ENCODE measurements at places on chromosomes 2 and 18.

GRCh38 chr2:26399771-26400376 is 1.8 kb upstream of the DRC1 start:
- no peak for DNase-seq

- no peak for DNase-seq
Observed at GRCh38 chr2:66843847-66844246, 408.9 kb downstream of the MEIS1 start.

DNA sequence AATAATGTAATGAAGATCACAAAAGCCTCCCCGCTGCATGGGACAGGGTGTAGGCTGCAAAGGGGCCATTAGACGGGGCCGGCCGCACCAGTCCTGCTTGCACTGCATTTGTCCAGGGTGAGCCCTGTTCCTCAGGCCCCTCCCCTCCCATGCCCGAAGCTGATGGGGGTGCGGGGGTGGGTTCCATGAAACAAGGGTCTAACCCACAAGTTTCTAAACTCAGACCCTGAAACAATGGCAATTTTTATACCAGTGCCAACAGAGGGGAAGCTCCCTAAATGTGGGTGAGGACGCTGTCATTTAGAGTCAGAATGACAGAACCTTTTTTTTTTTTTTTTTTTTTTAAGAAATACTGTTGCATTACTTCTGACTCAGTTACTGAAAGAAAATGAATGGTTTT is 39.7 kb downstream of the HS6ST1 start:
- DNase-seq = no peak

DNA sequence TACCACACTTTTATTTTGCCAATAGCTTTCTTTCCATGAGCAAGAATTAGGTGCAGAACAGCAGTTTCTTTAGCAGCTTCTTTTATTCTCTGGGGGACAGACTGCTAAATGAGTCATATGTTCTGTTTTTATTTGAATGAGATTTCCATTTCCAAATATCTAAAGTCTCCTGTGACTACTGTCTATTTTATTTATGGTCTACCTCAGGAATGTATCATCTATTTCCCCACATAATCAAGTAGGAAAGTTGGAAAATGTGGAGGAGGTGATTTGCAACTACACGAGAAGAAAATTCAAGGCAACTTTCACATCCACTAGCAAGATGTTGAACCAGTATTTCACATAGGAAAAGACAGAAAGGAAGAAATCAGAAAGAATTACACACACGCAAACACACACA is 139.9 kb upstream of the MEX3C start:
- DNase-seq = no peak

DNA sequence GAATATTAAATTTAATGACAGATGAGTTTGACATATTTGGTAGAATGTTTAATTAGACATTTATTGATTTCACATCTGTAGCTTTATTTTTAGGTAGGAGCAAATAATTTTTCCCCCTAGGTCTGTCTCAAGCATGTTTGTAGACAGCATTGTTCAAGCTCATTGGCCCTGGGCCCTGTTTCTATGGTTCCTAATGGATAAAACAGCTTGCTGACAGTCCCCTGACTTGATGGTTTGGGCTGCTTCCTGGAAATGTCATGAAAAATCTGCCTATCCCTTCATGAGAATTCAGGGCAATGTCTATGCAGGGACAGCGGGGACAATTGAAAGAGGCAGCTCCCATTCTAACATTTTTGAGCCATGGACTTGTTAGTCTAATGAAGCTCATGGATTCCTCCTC is 14.6 kb upstream of the MEP1B start:
- DNase-seq = no peak

GRCh38 chr2:181649436-181649979 is 7.4 kb downstream of the CERKL start:
- no peak for DNase-seq

DNA sequence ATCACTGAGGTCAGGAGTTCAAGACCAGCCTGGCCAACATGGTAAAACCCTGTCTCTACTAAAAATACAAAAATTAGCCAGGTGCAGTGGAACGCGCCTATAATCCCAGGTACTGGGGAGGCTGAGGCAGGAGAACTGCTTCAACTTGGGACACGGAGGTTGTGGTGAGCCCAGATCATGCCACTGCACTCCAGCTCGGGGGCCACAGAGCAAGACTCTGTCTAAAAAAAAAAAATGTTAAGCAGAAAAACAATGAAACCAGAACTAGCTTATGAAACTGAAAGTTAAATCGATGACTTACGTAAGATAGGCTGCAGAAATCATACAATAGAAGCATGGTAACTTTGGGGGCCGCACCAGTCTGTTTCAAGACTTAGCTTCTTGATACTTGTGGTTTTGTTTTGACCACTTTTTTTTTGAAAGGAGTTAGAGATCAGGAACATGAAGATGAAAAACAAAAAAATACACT is 6.2 kb upstream of the GPR155 start:
- DNase-seq = no peak

DNA sequence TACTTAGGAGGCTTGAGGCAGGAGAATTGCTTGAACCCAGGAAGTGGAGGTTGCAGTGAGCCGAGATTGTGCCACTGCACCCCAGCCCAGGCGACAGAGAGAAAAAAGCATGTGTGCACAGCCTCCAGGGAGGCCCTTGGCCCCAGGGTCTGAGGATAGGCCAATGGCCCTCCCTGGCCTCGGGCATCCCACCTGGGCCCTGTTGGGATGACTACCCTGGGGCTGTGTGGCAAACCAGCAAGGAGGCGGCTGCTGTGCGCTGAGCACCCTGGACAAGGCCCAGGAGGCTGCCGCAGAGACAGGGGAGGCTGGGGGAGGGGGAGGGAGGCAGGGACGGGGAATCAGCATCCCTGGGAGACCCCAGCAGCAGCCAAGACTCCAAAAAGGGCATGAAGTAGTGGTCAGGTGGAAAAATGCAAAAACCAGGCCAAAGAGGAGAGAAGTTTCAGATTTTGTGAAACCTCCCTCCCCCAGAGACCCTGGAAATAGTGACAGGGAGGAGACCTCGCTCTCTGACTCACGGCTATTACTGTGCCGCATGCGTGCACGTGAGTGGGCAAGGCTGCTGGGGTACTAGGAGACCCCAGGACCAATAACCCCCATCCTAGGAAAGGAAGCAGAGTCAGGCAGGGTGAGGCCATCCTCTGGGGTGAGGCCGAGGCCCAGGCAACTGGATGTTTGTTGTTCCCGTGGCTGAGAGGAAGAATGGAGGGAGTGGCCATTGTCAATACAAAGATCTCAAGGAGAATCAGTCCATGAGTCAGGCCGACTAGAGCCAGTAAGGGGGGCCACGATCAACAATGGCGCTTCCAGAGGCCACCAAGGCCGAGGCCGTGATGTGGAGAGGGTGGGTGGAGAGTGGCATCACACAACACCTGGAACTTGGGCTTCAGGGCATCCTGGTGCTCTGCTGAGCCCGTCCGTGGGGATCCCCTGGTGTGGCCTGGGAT is 16.0 kb upstream of the B3GNT7 start:
- no peak for DNase-seq

GRCh38 chr2:73700131-73700611 is 37.0 kb downstream of the TPRKB start:
- DNase-seq = no peak

- no peak for DNase-seq
Observed at GRCh38 chr18:30618567-30618966, 424.0 kb downstream of the DSC3 start.

DNA sequence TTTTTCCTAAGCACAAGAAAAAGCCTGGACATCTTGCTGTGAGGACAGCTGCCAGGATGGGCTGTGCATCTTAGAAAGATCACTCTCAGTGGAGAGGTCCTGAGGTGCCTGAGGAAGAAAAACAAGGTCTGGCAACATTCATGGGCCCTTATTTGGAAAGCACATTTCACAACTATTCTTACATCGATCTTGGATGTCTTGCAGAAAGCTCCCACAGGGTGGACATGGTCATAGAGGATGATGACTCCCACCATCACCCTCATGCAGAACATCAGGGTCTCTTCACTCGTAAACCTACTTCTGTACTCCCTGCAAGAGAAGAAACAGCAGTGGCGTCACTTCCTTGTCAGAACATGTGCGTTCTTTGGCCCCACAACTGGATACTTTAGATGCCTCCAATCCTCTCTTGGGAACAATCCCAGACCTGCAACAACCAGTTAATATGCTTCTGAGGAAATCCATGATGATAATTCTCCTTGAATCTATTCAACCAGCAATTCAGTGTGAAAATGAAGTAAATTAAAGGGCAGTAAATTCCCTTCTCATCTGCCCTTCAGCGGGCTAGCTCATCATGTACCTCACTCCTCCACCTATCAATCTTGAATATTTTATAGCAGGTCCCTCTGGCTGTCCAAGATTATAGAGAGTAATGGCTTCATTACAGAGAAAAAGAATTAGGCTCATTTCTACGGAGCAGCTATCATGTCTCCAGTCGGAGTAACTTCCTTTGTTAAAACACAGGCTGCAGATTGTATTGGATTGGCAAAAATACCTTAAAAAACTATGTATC is 106.2 kb downstream of the CYRIA start:
- DNase-seq = no peak

- DNase-seq = no peak
Observed at GRCh38 chr2:190759749-190760213, 110.9 kb downstream of the NAB1 start.

DNA sequence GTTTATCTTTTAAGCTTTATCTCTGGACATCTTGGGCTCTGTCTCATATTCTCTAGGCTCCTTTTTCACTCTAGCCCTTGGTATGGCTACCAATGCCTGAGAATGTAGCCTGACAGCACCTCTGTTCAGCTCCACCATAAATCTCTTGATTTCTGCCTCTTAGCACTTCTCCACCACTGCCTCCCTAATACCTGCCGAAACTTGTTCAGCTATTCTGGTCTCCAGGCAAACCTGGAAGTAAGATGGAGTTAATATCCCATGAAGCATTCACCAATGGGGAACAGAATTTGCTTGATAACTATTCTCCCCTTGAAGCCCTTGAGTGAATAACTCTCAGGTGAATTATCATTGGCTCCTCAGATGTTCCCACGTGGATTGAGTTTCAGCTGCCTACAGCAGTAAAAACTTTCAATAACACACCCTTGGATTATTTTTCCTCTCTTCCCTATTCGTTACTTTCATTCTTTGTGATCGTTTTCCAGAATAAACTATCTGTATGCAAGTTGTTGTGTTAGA is 145.6 kb downstream of the EVA1A start:
- no peak for DNase-seq

GRCh38 chr2:9153643-9153980 is 53.0 kb upstream of the ASAP2 start:
- no peak for DNase-seq

- DNase-seq = peak; percentile 38
Observed at GRCh38 chr2:128523457-128523856, 204.8 kb upstream of the HS6ST1 start.

DNA sequence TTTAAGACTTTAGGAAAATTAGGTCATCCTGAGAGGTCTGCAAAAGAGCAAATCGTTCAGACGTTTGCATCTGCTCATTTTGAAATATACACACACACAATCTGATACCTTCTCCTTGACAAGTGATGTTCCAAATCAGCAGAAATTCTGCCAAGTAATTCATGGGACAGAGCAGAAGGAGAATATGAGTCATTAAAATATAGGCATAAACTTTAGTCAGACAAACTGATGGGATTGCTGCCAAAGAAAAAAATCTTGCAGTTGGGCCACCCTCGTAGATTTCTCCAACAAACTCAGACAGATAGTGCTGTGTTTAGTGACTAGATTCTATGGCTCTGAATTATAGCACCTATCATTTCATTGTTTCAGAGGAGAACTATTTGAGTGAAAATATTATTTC is 336.3 kb downstream of the NYAP2 start:
- no peak for DNase-seq

GRCh38 chr2:10834068-10834655 is 21.6 kb upstream of the PDIA6 start:
- DNase-seq = no peak

DNA sequence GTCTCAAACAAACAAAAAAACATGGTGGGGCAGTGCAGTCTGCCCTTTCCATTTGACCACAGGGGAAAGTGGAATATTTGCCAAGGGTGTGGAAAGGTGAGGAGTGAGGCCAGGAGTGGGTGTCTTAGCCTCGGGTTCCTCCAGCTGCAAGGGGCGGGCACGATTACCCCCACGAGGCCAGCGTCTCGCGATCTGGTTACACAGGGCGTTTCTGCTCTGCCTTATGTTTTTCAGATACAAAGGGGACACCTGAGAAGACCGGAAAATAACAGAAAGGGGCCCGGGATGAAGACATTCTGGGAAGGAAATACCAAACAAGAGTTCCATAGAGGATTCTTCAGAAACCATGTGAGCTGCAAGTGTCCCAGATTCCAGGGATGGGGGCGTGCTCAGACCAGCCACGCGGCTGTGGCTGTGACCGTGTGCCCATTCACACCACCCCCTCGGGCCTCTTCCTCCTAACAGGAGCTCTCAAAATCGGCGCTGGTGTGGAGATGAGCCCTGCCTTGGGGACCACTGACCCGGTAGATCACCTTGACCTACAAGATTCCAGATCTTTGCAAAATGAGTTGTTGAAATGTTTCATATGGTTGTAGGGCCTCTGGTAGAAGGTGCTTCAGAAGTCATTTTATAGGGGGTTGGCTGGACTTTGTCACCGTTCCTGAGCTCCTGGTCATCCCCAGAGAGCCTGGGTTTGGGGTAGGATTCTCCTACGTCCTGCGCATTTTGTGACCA is 34.2 kb downstream of the FAM178B start:
- DNase-seq = no peak

DNA sequence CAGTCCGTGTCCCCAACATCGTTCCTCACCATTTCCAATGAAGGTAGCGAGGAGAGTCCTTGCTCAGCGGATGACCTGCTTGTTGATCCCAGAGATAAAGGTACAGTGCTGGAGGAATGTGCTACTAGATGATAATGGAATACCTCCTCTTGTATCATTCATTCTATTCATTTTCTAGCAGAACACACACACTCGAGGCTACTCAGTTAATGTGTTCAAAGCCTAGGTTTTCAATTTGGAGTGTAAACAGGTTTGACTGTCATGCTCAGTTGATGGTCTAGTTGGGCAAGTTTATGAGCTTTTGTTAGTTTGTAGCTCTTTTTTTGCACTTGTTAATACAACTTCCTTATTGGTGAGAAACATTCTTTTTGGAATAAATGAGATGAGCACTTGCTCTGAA is 114.2 kb downstream of the ICA1L start:
- DNase-seq = no peak

DNA sequence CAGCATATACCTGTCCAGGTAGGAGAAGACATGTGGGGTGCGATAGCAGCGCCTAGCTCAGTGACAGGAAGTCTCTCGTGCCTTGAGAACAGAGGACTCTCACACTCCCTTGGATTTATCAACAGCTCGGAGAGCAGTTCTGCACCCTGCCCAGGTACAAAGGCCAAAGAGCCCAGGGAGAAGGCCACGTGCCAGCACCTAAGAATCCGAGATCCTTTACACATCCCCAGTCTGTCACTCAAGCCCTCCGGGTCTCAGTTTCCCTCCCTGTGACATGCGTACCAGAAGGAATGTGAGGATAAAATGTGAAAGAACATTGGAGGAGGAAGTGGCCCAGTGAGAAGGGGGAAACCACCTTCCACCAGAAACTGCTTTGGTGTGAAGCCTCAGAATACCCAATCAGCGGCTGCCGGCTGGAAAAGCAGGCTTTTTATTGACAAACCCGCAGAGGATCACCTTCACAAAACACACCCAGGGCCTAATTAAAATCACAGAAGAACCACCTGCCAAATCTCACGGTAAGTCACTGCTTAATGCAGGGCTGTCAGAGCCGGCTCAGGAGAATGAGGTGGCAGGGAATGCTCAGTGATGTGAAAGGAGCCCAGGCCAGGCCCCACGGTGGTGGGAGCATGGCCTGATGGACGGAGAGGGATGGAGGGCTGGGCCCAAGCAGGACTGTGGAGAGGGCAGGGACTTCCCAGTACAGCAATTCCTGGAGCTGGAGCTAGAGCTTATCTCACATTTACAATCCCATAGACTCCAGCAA is 66.3 kb downstream of the MYO5B start:
- DNase-seq = peak; percentile 68
